Lower leg skin (tissue), 4 donors: ENCODE measurements at places on chromosomes 12 and 14.

DNA sequence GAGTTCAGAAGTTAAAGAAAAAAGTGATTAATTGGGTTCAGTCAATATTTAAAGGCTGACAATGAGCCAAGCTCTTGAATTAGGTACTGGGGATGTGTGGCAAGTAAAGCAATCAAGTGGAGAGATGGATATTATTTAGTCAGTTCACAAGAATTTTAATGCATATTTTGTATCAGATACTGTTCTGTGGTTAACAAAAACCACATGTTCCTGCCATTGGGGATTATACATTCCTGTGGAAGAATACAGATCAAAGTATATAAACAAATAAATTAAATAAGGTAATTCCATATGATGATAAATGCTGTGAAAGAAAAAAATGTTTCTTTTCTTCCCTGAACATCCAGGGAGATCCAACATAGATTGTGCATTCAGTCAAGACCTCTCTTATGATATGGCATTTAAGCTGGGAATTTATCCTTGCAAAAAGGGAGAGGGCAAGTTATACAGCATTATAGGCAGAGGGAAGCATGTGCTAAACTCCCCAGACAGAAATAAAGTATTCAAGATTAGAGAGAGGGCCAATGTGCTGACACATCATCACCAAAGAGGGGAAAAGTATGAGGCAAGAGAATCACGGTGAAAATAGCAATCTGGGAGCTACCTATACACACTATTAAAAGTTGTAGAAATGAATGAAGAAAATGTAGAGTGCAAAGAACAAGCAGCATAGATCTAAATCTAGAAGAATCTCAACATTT is 17.6 kb upstream of the A2M start:
- no peak for DNase-seq

DNA sequence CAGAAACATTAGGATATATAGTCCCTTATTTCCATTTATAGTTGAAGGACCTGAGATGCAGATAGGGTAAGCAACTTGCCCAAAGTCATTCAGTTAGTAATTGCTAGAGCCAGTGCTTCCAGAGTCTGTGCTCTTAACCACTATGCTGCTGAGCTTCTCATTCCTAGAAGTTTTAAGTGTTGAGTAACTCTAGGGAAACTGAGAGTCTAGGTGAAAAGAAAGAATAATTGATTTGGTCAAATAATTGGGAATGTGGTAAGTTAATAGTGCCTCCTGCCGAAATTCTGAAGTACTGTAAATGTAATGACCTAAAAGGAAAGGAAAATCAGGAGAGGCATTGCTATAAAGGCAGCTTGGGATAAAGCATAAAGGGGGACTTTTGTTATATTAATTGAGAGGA is 14.1 kb downstream of the PYROXD1 start:
- DNase-seq, result no peak

- DNase-seq, result no peak
These were observed 72.9 kb downstream of the CDK17 start for GRCh38 chr12:96327346-96327745.

DNA sequence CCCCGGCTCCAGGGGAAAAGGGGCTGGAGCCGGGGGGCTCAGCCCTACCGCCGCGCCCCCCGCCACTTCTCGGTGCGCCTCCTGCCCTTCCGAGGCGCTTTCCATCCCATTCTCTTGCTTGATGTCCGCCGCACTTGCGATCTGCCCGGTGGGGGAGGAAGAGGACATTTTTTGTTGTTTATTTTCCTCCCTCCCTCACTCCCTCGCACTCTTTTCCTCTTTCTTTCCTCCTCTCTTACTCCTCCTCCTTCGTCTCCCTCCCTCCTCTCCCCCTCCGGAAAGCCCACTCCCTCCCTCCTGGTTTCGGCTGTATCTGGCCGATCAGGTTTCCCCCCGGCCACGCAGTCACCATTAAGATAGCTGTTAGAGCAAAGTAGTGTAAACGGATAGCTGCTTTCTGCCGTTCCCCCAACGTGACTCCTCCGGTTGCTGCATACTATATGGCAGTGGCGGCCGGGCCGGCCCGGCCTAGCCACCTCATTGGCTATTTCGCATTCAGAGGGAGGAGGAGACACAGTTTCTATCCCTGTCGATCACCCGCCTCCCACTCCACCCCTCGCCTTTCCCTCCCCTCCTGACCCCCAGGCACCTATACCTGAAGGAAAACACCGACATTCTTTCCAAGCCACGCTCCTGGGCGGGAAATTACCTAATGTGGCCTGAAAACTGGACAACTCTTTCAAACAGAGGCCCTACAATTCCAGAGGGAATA is at the start of gene SIX4:
Gene SIX4 (minus strand): TSS at position 445 of the 712 bp plus-strand sequence. CDS start 277 bp downstream, at position 168.
- DNase-seq, result peak; percentile 30

DNA sequence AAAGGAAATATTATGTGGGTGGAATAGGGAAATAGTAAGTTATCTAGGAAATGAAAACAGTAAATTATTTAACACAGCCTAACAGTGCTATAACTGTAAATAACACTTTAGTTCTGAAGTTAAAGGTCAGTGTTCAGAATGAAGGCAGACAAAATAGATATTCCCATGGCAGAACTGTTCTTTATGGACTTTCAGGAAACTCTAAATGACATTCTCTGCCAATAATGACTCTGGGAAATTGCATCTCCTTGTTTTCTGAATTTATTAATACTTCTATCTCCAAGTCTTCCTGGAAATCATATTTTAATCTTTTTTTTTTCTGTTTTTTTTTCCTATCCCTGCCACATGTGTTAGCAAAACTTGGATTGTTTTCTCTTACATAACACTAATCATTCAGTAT is 101.4 kb downstream of the PDE3A start:
- DNase-seq, result no peak

DNA sequence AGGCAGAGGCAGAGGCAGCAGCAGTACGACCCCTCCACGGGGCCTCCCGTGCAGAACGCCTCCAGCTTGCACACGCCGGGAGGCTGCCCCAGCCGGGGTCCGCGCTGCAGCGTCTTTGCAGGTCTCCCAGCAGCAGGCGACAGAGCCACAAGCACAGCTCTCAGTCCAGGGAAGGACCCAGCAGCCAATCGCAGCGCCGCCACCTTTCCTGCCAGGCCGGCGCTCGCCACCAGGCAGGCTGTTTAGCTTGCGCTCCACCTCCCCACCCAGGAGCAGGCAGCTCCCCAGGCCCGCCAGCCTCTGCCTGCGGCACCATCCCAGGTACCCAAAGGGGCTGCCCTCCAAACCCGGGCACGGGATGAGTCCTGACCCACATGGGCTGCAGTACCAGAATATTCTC is 25.2 kb downstream of the DDX51 start:
- no peak for DNase-seq

DNA sequence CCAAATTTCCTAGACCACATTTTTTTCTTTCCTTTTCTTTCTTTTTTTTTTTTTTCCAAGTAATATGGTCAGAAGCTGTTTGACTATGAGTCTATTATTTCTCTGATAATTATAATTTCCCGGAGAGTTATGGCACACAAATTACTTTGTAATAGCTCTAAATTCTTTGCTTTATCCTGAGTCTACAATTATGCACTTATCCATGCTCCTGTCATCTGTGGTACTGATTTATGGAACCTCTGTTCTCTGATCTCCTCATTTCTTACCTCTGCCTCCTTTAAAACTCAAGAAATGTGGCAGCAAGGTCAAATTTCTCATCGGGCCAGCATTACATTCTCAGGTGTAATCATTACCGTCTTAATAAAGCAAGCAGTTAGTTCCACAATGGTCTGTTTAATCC is 282.1 kb downstream of the PAWR start:
- no peak for DNase-seq

GRCh38 chr14:94370524-94370910 is 17.9 kb downstream of the SERPINA1 start:
- DNase-seq, result no peak

GRCh38 chr12:87259391-87259790 is 769.8 kb downstream of the C12orf50 start:
- DNase-seq, result no peak

DNA sequence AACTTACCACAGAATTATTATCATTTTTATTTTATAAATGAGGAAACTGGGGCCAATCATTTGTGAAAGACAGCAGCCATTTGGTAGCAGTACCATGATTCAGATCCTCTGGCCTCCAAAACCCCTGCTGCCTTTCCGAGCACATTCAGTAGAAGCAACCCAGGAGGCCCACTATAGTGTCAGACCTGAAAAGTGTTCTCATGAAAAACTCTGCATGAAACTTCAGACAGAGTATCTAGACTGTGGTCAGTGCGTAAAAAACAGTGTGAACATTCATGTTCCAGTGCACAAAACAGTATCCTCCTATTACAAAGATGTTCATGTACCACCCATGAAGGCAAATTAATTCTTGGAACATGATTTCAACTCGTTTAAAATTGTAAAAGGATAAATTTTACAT is 112.0 kb downstream of the EPS8 start:
- DNase-seq, result no peak

DNA sequence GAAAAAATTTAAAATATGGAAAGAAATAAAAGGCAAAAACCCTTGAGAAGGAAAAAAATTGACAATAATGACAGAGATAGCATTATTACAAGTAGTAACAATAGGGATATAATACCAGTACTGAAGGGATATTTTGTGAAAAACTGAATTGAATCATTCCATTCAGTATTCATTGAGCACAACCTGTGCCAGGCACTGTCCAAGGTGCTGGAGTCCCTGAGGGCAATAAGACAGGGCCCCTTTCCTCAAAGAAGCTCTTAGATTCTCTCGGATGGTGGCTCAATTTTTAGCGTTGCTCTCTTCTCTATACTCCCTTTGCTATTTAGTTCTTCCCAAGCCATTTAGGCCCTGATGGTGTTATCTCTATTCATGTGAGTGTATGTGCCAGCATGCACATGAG is 34.3 kb upstream of the GAS2L3 start:
- no peak for DNase-seq

DNA sequence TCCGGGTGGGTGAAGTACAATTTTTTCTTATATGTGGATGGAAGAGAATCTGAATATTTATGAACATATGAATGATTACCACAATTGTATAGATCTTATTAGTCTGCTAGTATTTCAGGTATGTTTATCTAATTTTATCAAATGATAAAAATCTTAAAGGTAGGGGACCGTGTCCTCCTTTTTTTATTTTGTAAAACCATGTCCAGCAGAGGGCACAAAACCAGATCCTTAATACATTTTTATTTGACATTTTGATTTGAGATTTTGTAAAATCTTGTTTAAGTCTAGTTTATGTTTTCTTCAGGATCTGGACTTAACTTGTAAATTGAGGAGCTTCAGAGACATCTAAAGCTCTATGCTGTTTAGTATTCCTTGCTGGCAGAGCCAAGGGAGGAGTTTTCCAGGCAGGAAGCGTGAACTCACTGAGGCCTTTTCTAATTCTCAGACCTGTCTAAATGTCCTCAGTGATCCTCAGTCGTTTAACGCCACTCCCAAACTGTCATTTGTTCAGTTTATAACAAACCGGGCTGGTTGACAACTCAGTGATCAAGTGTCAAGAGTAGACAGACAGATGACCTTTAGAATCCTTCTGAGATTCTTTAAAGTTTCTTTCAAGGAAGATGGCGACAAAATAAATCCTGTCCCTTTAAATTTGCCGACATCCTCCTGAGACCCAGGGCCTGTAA is 263.9 kb downstream of the KTN1 start:
- DNase-seq, result no peak
